ENCODE measurements at places on chromosomes 7 and 10.

DNA sequence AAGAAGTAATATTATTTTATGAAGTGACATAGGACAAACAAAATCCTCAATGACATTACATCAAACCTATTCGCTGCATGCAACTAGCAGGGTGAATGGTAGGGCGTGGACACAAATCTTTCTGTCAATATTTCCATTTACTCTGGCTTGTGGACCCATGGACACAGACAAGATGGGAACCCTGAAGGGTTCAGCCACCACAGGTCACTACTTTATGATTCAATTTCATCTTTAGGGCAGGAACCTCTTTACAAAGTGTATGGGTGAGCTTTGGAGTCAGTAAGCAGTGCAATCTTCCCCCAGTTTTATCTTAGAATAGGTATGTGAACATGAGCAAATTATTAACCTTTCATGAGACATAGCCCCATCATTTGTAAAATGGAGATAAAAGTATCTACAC lies 982.4 kb upstream of the LRRTM3 start:
- no peak for DNase-seq

- DNase-seq = no peak
These were observed 10.8 kb upstream of the MNX1 start for GRCh38 chr7:157021071-157021870.

GRCh38 chr10:65847436-65848230 lies 1078.2 kb upstream of the LRRTM3 start:
- no peak for DNase-seq

GRCh38 chr10:96450529-96451207 lies 63.1 kb downstream of the TLL2 start:
- DNase-seq = no peak

DNA sequence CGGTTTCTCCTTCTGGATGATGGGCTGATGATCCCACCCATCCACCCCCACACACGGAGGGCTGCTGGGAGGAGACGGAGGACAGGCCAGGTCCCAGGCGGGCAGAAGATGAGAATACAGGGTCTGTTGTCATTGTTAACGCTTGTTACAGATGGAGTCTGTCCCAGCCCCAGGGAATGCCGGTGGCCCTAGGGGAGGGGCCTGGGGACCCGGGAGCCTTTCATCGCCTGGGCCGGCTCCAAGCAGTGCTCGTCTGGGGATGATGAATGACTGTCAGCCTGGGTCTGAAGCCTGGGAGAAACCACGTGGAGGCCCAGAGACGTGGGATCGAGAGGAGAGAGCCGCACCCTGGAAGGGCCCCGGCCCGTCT lies 69.2 kb downstream of the UNCX start:
- DNase-seq = no peak

- no peak for DNase-seq
These were observed 49.7 kb upstream of the TM9SF3 start for GRCh38 chr10:96636551-96636950.

GRCh38 chr7:7304705-7305450 lies 122.5 kb downstream of the C1GALT1 start:
- DNase-seq = no peak

DNA sequence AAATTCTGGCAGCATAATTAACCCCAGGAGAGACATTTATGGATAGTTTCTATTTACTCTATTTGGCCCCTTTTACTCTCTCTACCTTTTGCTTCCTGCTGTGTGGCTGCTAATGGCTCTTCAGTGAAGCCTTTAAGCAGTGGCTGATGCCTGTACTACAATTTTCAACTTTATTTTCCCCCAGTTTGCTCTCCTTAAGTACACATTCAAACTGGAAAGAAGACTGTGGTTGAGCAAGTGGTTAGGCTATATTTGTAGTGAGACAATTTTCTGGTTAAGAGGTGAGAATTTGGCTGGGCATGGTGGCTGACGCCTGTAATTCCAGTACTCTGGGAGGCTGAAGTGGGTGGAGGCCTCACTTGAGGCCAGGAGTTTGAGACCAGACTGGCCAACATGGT lies 8.5 kb upstream of the RSBN1L start:
- DNase-seq = no peak

DNA sequence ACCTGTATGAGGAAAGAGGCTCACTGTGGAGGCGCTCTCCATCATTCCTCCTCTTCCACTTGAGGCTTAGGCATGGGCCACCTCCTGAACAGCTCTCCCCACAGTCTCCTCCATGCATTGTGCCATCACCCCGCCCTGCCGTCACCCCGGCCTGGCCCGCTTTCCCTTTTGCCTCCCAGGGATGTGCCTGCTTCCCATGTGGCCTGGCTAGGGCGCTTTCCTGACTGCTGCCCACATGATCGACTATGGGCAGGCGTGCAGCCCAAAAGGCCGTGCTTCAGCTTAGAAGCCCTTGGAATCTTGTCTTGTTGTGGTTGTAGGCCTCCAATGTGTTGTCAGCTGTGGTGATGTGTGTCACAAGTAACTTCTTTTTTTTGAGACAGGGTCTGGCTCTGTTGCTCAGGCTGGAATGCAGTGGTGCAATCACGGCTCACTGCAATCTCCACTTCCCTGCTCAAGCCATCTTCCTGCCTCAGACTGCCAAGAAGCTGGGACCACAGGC lies 1.8 kb upstream of the ACTR3C start:
- no peak for DNase-seq

DNA sequence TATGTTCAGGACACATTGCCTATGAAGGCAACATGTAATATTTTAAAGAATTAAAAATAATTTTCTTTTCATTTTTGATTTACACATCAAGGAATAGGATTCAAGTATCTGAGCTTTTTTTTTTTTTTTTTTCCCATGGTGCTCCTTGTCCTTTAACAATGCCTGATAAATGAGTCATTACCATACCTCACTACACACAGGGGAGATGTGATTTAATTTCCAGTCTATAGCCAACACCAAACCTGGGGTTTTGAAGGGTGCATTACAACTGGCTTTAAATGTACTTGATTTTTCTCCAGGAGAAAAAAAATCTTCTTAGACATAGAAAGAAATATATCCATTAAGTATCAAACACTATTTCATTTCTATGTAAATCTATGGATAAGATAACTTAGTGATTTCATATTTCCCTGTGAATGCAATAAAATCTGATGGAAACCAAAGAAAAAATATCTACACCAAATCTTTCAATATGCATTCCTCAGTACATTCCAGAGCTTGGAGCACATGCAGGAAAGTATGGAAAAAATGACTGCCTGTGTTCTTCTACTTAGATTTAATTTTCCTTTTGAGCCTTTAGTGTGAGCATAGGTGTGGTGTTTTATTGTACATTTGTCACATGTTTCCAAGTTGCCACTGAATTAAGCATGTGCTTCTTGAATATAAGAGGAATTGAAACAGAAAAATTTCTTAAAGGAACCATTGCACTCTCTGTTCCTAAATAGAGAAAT lies 204.8 kb upstream of the MEOX2 start:
- DNase-seq = no peak

GRCh38 chr10:127715782-127716378 lies 21.1 kb upstream of the FOXI2 start:
- DNase-seq = no peak

- DNase-seq = no peak
These were observed 4.4 kb upstream of the MALSU1 start for GRCh38 chr7:23294549-23295400.

DNA sequence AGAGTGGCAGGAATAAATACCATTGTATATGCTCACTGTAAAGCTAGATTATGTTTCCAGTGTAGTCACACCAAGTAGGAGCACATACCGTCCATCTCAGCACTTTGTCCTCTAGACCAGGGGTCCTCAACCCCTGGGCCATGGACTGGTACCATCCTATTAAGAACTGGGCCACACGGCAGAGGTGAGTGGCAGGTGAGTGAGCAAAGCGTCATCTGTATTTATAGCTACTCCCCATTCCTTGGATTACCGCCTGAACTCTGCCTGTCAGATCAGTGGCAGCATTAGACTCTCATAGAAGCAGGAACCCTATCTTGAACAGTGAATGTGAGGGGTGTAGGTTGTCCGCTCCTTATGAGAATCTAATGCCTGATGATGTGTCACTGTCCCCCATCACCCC lies 735.3 kb downstream of the MAGI2 start:
- no peak for DNase-seq

DNA sequence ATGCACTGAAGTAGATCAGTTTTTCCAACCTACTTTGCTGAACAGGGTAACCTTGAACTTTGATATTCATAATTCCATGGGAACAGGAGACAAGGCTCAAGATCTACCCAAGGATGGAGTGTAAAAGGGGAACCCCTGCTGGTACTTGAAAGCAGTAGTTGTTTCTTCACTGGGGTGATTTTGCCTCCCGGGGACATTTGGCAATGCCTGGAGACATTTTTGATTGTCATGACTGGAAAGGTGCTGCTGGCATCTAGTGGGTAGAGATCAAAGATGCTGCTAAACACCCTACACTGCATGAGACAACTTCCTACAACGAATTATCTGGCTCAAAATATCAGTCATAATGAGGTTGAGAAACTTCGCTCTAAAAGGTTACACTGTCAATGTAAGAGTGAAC lies 214.8 kb upstream of the CTBP2 start:
- DNase-seq = no peak

DNA sequence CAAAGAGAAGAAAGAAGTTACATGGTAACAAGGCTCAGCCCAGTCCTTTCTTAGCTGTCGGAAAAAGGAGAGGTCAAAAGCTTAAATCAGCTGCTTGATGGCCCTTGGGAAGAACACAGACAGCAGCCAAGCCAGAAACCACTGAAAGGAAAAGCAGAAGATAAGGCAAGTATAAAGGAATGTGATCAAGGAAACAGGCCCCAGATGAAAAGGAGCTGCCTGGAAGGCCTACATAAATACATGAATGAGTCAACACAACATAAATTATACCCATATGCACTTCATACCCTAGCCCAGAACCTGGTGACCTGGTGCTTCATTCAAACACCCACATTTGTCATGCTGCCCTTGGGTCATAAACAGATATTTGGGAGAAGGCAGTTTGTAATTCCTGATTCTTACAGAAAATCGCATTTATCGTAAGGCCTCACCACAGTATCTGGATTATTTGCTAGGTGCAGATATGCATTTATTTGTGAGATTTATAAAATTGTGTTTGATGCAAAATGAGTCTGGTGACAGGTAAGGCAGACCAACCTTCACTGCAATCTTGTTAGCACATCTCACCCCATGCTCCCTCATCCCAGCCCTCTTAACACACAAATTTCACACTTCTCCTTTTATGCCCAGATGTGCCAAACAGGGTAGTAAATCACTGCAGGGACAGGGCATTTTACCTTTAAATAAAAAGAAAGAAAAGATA lies 94.9 kb upstream of the KCNIP2 start:
- no peak for DNase-seq

DNA sequence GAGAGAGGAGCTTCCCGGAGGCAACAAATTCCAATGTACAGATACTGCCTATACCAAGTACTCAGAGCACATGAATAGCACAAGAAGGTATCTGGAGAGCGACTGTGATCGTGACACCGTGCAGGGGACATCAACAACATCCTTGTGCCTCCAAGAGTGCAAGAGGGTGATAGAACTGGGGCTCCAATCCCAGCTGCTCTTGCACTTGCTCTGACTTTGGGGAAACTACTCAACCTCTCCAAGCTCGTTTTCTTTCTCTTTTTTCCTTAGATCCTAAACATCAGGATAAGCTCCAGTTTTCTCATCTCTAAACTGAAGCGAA lies 12.1 kb downstream of the RFC2 start:
- DNase-seq = no peak

DNA sequence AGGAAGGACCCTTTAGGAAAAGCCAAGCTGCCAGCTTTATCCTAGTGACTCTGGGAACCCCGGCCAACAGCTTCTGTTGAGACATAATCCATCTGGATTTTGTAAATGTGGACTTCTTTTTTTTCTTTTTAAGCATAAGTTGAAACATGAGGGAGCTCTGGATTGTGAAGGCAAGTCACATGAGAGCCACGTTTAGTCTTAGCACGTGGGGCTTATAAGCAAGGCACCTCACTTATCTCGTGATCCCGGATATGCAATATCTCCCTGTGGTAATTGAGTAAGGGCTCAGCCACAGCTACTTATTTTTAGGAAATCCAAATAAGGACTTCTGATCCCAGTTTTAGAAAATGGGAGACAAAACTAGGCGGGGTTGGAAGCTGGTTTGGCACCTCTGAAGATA lies 111.2 kb upstream of the PTN start:
- no peak for DNase-seq

DNA sequence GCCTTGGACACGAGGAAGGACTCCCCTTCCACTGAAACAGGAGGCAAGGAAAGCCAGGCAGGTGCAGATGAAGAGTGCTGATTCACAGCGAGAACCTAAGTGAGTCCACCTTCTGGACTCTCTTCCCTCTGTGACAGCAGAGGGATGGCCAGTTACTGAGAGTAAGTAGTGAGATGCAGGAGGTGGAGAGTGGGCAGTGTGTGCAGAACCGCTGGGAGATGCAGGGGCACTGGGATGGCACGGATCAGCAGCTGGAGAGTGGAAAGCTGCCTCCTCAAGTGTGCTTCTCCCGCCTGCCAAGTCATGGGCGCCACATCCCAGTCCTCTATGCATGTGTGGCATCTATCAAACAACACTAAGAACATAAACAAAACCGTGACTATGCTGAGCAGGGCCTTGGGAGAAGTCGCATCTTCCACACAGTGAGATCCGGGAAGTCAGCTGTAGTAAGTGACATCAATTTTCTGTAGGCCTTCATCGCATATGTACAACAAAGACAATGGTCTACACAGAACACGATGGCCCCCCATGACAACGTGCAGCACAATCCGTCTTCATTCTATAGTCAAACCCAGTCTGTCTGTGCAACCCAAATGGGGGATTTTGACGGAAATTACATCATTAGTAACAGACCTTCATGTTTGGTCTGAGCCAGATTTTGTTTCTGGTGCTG lies 217.4 kb upstream of the KLF14 start:
- DNase-seq = no peak

DNA sequence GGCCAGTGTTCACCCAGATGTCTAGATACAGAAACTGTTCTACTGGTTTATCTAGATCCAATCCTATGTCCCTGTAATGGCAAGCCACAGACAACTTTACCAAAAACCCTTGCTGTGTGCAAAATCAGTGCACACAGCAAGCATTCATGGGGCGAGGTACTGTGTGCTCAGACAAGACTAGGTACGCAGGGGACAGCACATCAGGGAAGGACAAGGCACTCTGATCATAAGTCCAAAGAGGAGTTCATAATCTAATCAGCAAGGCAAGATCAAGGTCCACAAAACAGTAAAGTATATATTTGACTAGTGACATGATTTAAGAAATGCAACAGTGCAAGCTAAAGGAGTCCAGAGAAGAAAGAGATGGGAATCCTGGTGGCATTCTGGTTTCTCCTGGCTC lies 25.9 kb downstream of the KCNMA1 start:
- DNase-seq = no peak

- no peak for DNase-seq
These were observed 25.4 kb downstream of the PDGFA start for GRCh38 chr7:494259-494687.

GRCh38 chr10:63227207-63227895 lies 94.2 kb downstream of the NRBF2 start:
- no peak for DNase-seq
